ENCODE measurements at places on chromosomes 5 and 9.
A peak's percentile ranks its signal among the peaks of the same experiment; 100 is the strongest.

- DNase-seq: no peak
Observed at GRCh38 chr5:9545992-9546851, at the start of gene SEMA5A. SEMA5A (minus strand) TSS chr5:9546075; CDS start chr5:9379946, 166,129 bp downstream.

DNA sequence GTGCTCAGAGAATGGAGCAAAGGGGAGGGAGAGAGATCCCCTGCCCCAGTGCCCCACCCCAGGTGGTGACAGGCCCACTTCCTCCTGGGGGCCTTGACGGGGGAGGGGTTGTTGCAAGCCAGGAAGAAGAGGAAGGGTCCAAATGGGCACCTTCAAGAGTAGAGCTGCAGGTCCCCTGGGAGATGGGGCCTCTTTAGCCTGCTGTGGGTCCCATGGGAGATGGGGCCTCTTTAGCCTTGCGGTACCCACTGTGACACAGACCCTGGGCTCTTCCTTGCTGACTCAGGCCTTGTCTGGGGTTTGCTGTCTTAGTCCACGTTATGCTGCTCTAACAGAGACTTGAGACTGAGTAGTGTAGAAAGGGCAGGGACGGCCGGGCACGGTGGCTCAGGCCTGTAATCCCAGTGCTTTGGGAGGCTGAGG, 9.6 kb upstream of the TOR4A start:
- DNase-seq: no peak

GRCh38 chr5:163424836-163425235, 12.6 kb upstream of the CCNG1 start:
- no peak for DNase-seq

- no peak for DNase-seq
Observed at GRCh38 chr5:148492351-148492750, 108.6 kb downstream of the FBXO38 start.

DNA sequence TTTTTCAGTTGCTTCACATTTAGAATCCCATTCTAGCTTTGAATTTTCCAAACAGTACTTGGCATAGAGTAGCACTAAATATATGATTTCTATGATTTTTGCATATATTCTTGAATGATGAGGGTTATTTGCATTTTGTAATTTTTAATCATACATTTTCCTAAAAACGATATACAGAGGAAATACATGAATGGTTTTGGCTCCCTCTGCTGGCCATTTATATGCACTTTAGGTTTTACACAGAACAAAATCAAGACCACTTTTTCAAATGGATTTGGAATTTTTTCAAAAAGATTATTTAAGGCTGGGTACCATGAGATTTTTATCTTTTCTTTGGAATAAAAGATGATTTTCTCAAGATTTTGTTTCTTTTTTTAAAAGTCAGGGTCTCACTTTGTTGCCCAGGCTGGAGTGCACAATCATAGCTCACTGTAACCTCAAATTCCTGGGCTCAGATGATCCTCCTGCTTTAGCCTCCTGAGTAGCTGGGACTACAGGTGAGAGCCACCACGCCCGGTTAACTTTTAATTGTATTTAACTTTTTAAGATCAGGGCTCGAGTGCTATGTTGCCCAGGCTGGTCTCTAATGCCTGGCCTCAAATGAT, 16.7 kb upstream of the COMMD10 start:
- peak; percentile 10 for DNase-seq

DNA sequence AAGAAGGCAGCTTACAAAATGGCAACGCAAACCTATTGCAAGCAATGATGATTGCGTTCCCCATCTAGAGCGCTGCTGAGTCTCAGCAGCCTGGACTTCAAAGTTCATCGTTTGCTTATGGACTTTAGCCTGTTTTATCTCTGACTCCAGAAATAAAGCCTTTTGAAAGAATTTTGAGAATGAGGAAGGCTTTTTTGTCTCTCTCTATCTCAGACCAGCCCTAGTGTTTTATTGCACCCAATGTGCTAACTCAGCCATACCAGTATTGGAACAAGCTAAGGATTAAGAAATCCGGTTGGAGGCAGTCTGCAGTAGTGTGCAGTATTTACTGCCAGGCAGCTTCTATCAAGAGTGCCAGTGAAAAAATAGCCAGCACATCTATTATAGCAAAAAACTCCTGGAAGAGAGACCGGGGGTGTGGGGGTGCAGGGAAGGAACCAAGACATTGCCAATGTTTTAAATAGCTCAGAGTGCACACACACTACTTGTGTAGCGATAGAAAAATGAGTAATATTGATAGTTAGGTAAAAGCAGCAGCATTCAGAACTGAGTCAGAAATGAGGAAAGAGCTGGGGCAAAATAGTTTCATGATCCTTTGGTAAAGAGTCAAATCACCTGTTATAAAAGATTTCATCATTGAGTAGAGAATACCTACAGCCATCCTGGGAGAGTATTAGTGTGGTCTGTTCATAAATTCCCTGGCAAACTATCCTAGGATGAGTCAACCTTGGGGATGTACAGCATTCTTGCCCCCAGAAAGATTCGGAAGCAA, 219.0 kb downstream of the ZNF608 start:
- DNase-seq: no peak

DNA sequence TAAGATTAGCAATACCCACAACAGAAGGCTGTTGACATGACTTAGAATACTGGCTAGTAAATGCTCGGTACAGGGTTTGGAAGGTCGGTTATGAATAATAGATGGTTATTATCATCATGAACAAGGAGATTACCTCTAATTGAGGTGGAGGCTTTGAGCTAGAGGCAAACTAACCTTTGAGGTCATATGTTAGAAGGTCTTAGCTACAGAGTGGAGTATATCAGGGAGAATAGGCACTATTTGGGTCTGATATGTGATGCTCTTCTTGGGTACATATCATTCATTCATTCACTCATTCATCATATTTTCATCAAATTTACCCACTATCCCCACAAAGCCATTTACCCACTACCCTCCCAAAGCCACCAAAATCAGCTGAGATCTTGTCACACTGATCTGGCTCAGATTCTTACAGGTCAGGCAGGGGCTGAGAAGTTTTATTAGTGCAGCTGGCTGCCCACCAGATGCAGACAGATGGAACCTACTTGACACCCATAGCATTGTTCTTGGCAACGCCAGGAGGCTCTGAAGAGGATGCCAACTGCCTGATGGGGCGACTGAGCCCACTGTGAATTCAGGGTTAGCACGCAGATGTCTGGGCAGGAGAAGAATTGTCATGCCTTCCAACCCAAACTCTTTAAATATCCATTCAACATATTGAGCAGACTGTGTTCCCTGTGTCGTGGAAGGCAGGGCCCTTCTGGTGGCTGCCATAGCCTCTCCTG, 90.2 kb upstream of the SH3PXD2B start:
- DNase-seq: no peak

GRCh38 chr5:159061834-159062474, 37.8 kb downstream of the EBF1 start:
- DNase-seq: no peak

DNA sequence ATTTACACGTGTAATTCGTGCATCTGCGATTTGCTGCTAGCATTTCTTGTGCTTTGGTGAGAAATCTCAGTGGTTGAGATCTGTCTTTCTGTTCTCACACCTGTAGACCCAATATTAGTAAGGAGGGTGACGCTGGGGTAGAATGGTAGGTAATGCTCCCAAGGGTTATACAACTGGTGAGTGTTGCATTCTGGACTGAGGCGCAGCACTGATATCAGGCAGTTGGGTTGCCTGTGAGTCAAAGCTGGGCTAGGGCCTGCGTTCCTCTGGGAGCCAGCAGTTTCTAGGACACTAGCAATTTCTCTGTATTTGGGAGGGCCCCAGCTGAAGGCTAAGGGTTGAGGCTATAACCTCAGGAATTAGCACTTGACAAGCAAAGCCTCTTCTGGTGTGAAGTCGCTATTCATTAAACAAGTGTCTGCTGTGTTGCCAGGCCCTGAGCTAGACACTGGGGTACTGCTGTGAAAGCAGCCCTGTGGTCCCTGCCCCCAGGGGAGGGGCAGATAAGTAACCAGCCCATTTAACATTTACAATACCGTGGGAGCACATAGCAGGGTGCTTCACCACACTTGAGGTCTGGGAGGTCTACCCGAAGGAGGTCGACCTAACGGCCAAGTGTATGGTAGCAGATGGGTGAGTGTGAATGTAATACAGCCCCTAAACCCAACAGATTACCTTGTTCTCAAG, 28.7 kb downstream of the LARP1 start:
- DNase-seq: no peak

DNA sequence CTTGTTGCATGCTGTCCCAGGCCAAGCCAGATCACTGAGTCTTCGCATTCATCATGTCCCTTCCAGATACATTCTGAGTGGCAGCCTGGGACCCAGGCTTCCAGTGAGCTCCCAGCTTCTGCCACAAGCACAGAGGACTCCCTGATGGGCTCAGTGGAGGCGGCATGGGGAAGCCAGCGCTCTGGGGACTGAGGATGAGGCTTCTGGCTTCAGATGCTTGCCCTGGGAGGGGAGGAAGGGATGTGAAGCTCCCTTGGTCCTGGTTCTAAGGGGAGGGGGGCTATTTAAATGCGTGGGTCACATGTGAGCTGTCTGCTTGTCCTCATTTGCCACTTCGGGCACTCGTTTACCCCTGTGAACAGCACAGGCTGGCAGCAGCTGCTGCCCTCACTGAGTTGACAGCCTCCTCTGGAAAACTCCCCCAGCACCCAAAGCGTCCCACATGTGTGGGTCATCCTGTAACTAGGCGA, 174.0 kb downstream of the NR3C1 start:
- no peak for DNase-seq

DNA sequence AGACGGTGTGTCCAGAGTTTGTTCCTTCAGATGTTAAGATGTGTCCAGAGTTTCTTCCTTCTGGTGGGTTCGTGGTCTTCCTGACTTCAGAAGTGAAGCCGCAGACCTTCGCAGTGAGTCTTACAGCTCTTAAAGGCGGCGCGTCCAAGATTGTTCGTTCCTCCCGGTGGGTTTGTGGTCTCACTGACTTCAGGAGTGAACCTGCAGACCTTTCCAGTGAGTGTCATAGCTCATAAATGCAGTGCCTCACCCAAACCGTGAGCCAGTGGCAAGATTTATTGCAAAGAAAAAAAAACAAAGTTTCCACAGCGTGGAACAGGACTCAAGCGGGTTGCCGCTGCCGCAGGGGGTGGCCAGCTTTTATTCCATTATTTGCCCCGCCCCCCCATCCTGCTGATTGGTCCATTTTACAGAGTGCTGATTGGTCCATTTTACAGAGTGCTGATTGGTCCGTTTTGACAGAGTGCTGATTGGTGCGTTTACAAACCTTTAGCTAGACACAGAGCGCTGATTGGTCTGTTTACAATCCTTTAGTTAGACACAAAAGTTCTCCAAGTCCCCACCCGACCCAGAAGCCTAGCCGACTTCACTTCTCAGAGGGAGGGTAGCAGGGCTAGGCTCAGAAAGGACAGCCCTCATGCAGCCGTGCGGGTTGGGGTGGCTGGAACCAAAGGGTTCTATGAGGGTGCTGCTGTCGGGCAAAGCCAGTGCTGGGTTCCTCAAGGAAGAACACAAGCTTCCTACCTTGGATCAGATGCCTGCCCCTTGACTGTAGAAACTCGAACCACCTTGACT, 9.1 kb upstream of the RNF130 start:
- DNase-seq: peak; percentile 21

DNA sequence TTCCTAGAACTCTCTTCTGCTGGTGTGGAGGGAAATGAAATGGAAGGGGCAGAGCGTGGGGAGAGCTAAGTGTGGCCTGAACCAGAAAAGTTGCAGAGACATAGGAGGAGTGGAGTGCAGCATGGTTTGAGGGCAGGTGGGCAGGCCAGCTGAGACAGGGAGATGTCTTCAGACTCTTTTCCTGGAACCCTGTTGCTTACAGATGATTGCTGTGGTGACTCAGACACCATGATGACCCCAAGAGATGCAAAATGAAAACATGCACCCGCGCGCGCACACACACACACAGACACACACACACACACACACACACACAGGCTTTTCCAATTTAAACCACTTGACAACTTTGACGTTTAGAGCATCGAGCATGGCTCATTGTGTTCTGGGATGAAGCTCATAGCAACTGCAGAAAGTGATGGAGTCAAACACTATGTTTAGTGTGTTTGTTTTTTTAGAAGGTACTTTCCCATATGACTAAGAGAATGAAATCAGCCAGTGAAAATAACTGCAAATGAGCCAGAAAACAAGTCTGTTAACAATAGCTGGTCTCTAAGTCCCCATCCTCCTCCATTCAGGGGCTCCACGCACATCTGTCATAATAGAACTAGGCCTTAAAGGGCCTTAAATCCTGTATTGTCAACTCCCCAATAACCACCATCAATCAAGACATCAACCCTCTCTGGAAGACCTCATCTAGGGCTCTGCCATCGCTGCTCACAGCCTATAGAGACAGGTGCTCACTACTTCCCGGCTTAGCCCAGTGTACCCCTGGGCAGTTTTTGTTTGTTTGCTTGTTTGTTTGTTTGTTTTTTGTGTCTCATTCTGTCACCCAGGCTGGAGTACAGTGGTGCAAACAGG, 9.6 kb downstream of the TMOD1 start:
- no peak for DNase-seq

DNA sequence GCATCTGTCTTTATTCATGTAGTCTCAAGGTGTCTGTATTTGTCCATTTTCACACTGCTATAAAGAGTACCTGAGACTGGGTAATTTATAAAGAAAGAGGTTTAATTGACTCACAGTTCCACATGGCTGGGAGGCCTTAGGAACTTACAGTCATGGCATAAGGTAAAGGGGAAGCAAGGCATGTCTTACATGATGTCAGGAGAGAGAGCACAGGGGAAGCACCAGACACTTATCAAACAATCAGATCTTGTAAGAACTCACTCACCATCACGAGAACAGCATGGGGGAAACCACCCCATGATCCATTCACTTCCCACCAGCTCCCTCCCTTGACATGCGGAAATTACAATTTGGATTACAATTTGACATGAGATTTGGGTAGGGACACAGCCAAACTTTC, 44.2 kb downstream of the NLN start:
- no peak for DNase-seq

DNA sequence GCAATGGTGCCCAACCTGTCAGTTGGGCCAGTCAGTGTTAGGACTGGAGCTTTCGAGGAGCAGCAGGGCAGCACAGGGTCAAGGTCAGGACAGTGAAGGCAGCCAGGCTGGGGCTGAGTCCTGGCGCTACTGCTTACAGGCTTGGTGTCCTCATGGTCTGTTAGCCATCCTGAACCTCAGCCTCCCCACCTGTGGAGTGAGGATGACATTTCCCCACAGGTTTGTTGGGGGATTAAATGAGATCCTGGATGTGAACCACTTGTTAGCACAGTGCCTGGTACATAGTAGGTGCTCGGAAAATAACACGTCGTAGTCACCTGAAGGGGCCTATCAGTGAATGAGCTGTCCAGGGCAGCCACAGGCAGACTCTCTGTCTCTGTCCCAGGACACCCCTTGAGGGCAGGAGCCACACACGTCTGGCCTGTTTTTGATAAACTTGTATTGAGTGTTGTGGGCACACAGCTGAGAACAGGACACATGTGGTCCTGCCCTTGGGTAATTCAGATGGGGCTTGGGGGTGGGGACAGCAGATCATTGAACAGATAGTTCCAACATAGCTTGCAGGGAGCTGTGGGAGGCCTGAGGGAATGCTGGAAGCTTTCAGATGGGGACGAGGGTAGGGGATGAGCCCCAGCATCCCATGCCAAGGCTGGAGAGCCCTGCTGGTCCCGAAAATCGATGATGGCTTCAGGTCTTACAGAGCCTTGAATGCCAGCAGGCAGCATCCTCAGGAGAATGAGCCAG, 69.3 kb downstream of the AMBP start:
- DNase-seq: no peak

GRCh38 chr9:114112325-114112724, 13.2 kb upstream of the KIF12 start:
- DNase-seq: no peak

- no peak for DNase-seq
Observed at GRCh38 chr9:120892748-120893610, 16.0 kb upstream of the PHF19 start.
